ENCODE measurements at places on chromosomes 2 and 18.

DNA sequence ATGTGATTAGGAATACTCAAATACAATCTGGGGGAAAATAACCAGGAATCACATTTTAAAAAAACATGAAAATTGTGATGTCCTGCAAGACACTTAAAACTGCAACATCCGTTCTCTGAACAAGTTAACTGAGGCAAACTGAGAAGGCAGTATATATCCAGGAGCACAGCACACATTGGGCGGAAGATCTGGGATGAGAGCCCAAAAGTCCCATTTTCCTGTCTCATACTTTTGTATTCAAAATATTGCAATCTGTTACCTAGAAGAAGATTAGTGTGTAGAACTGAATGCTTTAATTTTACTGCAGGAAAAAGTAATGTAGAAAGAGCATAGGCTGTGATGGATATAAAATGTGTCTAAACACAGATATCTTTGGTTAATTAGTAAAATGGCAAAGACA is 276.8 kb upstream of the FANCL start:
- DNase-seq: no peak

- no peak for DNase-seq
These were observed 68.5 kb downstream of the MYO5B start for GRCh38 chr18:50126471-50126870.

GRCh38 chr18:9950289-9951016 is 36.6 kb downstream of the VAPA start:
- no peak for DNase-seq

- no peak for DNase-seq
These were observed 343.5 kb downstream of the RIT2 start for GRCh38 chr18:42771936-42772335.

DNA sequence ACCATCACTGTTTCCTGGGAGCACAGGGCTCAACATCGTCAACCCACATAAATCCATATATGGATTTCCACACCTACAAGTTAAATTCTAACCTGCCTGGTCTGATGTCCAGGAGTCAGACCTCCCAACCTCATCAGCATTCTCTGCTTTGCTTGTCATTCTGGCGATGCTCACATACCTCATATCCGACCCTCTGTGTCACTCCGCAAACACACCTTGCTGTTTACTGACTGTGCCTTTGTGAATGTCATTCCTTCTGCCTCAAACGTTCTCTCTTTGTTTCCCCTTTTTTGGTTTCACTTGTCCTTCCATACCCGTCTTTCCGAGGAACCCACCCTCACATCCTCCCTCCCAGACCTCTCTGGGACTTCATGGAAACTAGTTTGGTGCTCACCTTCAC is 187.1 kb downstream of the ACTR3 start:
- DNase-seq: no peak

GRCh38 chr2:45114221-45114955 is 105.1 kb upstream of the SIX2 start:
- DNase-seq: no peak

- DNase-seq: no peak
These were observed 11.5 kb downstream of the PGAP1 start for GRCh38 chr2:196914867-196915460.

DNA sequence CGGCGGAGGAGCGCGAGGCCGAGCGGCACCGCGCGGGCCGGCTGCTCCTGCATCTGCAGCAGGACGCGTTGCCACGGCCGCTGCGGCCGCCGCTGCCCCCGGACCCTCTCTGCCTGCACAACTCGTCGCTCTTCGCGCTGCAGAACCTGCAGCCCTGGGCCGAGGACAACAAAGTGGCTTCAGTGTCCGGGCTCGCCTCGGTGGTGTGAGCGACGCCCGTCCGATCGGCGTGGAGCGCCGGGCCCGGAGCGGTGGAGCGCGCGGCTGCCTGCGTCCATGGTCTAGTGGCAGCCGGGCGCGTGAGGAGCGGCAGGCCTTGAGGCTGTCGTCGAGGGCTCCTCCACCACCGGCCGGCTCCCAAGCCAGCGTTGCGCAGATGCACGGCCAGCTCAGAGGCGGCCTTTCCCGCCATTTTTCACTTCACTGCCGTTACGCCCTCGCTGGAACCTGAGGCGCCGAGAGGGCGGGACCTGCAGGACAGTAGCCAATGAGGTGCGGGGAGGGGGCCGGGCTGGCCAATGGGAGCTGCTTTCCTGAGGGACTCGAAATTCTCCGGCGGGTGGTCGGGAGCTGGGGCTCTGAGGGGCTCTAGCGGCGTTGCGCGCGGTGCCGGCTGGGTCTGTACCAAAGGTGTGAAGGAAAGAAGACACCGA is 1.9 kb downstream of the TLX2 start:
- DNase-seq: peak; percentile 69

GRCh38 chr2:11553661-11554398 is 20.0 kb downstream of the GREB1 start:
- DNase-seq: no peak

- no peak for DNase-seq
These were observed 17.4 kb downstream of the CFAP210 start for GRCh38 chr2:169676850-169677249.

- DNase-seq: no peak
These were observed 144.7 kb downstream of the SLC4A3 start for GRCh38 chr2:219772103-219772635.

DNA sequence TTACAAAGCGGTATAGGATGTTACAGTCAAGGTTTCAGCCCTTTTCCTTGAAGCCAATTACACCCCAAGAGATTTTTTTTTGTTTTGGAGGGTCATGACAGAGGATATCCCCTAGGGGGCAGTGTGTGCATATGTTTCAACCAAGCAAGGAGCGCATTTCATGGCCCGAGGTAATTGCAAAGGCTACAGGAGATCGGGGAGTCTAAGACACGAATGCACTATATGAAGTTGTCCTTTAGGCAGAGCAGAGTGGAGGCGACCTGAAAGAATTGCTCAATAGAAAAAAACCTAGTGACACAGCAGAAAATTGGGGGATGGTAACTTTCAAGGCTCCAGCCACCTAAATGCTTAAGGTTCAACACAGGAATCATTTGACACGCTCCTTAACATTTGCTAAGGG is 219.8 kb upstream of the PARD3B start:
- peak; percentile 55 for DNase-seq

DNA sequence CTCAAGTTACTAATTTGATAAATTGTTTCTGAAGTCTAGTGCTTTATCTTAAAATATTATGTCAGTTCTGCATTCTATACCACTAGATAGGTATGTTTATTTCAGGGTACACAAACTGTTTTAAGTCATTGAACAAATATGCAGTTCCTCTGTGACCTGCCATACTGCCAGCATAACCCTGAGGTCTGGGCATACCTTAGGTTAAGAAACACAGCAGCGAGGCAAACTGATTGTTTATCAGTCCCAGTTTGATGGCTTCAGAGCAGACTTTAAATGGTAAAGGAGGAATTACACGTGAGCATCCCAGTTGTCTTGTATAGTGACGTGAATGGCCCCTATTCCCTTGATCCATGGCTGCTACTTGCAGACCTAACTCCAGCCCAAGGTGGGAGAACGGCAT is 186.4 kb upstream of the LRRTM1 start:
- no peak for DNase-seq

GRCh38 chr2:193502363-193503035 is 1307.8 kb upstream of the TMEFF2 start:
- peak; percentile 28 for DNase-seq

DNA sequence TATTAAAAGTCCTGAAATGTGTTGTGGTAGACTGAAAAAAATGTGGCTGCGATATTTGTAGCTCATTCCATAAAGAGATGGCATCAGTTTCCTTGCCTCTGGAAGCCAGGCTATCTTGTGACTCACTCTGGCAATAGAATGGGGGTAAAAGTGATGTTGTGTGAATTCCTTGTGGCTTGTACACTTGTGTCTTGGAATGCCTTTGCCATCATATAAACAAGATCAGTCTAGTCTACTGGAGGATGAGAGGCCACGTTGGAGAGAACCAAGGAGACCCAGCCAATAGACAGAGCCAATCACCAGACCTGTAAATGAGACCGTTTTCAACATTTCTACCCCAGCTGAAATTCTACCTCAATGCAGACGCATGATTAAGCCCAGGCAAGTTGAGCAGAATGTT is 254.1 kb downstream of the TRIB2 start:
- DNase-seq: no peak

- no peak for DNase-seq
These were observed 38.2 kb downstream of the AOX1 start for GRCh38 chr2:200624026-200624425.

GRCh38 chr2:119856469-119856901 is 96.8 kb downstream of the PTPN4 start:
- DNase-seq: no peak

GRCh38 chr2:232576995-232577394 is 26.5 kb downstream of the EIF4E2 start:
- DNase-seq: no peak

DNA sequence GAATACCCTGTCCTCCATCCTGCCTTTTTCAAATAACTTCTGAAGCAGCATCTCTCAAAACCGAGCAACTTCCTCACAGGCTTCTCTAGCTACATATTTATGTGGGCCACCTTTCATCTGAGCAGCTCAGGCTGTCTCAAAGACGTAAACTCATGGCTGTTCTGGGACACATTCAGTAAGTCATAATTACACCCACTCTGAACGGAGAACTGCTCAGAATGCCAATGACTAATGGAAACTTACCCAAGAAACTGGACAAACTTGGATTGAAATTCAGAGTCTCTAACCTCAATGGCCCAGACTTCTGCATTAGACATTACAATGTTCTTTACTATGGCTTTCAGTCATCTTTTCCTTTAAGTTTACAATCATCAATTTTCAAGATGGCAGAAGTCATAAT is 145.2 kb downstream of the RAD51AP2 start:
- DNase-seq: no peak

DNA sequence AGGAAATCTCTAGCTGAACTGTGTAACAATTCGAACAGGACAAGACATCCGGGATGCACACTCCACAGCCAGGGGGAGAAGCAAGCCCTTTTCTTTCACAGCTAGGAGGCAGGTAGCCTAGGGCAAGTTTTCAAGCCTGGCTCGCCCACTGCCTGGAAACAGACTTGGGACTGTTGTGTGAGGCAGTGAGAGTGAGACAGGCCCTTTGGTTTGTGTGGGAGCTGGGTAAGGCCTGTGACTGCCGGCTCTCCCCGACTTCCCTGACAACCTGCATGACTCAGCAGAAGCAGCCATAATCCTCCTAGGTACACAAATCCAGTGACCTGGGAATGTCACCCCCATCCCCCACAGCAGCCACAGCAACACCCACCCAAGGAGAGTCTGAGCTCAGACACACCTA is 179.7 kb downstream of the WDPCP start:
- DNase-seq: no peak

DNA sequence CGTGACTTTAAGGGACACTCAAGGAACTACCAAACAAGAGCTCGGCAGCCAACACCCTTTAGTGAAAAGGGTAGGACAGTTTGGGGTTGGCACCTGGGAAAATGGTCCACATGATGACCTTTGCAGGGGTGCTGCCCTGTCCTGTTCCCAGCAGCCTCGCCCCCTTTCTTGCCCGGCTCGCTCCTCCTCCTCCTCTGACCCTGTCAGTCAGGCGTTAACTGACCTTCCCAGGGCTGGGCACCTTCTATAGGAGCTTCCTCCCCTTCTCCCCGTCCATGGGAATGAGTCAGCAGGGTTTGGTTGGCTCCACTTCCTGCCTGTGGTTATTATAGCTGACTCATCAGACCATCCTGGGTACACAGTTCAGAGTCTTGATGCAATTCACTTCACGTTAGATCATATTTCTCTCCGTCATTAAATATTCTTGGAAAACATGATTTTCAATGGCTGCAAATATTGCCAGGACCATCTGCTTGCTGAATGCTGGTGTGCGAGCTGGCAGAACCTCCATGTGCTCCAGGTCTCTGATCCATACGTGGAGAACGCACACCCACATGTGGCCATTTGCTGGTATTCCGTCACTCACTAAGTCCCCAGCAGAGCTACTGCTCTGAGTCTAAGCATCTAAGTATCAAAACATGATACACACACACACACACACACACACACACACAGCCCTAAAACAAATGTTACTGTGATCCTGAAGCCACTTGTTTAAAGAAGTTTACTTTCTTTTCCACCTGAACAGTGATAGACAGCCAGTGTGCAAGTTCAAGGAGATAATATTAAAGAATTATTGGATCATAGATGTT is 185.0 kb downstream of the ANAPC1 start:
- DNase-seq: peak; percentile 65

DNA sequence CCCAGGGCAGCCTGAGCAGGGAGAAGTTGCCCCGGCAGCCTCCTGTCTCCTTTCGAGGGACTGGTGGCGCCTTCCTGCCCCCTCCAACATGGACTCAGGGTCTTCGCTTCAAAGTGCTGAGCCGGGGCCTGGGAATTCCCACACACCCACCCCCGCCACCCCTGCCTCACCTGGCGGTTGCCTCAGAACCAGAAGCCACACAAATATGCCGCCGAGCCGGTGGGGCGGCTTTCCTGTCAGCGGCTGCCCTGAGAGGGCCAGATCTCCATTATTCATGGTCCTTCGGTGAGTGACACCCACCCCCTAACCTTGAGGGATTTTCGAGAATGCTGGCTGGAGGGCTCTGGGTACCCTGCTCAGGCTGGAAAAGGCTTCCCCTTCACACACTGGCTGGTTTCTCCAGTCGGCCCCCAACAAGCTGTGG is 71.7 kb downstream of the SMAD7 start:
- DNase-seq: no peak

- DNase-seq: no peak
These were observed 82.4 kb upstream of the KLHL29 start for GRCh38 chr2:23302591-23302990.

DNA sequence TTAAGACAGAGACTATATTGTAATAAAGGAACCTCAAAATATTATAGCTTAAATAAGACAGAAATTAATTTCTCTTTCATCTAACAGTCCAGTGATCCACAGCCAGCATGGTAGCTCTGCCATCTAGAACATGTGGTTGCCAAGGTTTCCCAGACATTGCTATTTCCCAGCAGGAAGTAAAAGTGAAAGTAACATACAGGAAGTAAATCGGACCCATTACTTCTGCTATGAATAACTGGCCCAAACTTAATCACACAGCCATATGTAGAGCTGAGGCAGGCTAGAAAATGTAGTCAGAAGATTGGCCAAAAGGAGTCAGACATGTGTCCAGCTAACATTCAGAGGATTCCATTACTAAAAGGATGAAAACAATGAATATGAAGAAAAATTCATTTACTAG is 71.0 kb downstream of the NOL4 start:
- no peak for DNase-seq

GRCh38 chr18:42334931-42335330 is 379.9 kb downstream of the PIK3C3 start:
- DNase-seq: no peak

DNA sequence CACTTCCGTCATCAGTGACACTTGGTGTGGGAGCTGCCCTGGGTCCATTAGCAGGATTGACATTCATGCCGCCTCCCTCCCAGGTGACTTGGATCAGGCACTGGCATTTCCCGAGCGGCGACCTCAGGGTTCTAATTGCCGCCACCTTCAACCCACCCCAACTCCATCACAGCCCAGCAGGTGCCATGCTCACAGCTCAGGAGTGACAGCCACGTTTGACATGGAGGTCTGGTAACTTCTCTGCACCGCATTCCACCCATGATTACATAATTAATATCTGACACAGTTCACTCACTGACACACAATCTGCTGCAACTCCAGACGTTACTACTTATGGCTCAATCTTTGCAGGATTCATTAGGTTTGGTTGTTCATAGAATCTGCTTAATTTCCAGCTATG is 450.9 kb upstream of the MYT1L start:
- DNase-seq: no peak

All from right cardiac atrium (tissue), 5 donors.